ENCODE measurements at places on chromosomes 3 and 15.

DNA sequence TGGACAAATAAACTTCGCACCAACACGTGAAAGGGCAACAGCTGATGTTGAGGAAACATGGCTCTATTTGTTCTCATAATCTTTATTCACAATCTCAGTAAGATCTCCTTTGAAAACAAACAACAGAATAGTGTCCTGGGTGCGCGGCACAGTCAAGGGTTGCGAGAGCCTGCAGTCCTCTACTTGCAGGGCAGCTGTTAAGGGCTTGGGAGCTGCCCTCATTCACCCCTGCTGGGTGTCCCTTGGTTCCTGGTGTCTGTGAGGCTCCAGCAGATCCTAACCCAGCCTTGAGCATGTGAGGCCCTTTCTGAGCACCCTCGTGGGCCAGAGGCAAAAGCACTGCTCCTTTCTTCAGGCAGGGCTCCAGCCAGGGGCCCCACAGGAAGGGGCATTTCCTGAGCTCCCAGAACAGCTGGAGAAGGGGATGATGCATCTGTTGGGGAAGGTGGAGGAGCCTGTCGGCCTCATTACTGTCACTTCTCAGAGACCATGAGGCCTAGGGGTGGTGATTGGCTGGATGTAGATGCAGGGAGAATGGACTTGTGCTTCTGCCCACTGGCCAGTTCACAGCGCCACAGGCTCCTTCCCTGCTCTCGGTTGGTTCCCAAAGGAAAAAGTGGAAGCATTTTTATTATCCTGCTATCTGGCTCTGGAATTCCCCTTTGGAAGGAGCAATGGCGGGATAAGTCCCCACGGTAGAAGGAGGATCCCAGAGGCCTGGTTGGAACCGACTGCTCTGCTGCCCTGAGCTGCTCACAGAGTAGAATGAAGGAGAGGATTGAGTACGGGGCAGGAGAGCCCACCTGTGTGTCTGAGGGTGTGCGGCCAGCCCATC lies 51.9 kb upstream of the KLF13 start:
- DNase-seq = no peak

GRCh38 chr3:65879372-65879771 lies 159.3 kb downstream of the MAGI1 start:
- no peak for DNase-seq

- DNase-seq = no peak
Measured at GRCh38 chr3:86254480-86254879, 736.5 kb downstream of the VGLL3 start.

- DNase-seq = no peak
Measured at GRCh38 chr3:148971401-148972163, 19.8 kb upstream of the GYG1 start.

DNA sequence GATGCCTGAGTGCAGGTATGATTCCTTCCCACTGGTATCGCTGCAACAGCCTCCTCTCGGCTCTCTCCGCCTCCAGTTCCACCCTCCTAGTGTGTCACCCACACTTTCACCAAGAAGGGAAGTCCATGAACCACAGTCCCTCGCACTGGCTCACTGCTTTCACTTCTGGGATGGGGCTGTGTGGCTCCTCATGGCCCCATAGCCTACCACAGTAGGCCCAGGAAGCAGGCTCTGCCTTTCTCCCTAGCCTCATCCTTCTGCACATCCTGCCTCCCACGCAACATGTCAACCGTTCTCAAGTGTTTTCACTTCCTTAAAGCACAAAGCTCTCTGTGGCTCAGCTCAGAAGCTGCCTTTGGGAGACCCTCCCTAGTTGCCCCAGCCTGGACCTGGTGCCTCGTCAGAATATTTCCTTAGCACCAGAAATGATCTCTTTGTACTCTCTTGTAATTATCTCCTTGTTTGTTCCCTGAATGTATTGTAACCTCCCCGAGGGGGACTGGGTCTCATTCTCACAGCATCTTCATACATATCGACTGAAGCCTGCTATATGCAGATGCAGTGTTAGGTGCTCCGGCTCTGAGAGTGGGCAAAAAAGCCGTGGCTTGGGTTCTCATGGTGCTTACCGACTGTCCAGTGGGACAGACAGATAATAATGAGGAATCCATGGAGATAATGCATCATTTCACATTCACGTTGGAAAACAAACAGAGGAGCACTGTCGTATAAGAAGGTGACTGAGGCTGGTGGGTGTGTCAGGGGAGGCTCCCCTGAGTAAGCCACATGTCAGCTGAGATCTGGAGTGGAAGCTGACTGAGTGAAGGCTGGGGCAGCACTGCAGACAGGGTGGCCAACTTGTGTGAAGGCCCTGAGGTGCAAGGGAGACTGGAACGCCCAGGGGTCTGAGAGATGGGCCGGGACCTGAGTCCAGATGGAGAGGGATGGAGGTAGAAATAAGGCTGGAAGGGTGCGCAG lies 107.1 kb downstream of the DGKG start:
- DNase-seq = no peak

- DNase-seq = no peak
Measured at GRCh38 chr3:150169330-150169940, 198.7 kb upstream of the PFN2 start.

DNA sequence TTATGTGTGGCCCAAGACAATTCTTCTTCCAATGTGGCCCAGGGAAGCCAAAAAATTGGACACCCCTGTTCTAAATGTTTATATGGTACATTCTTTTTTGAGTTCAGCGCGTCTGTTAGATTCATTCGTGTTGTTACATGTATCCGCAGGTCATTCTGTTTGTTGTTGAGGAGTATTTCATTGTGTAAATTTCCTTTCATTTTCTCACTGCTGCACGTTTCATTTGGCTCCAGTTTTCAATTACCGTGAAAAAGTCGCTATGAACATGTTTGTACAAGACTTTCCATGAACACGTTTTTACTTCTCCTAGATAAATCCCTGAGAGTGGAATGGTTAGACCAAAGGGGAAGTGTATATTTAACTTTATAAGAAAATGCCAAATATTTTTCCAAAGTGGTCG lies 7.5 kb upstream of the OPA1 start:
- no peak for DNase-seq

GRCh38 chr3:112375117-112375516 lies 42.2 kb downstream of the CD200 start:
- no peak for DNase-seq

DNA sequence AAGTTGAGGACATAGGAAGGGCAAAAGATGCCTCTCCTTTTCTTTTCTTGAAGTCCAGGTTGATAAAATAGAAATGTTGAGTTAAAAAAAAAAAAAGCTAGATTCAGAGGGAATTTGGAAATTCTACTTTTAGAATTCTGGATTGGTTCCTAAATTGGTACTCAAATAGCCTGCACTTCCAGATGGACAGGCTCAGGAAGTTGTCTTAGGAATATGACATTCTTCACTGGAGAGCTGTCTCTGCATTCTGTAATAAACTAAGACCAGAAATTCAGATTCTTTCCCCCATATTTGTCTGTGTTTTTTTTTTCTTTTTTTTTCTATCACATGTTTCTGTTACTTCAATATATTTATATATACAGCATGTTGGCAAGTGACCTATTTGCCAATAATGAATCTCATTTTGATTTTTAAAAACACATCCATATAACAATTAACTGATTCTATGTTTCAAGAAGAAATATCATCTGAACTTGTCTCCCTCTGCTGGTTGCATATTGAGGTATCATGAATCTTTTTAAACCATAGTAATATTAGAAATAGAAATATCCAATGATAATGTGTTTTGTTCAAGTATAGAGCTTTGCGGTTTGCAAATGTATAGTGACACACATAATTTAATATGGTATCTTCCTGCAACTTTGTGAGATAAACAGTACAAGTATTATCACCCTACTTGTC lies 8.5 kb upstream of the LSAMP start:
- no peak for DNase-seq

DNA sequence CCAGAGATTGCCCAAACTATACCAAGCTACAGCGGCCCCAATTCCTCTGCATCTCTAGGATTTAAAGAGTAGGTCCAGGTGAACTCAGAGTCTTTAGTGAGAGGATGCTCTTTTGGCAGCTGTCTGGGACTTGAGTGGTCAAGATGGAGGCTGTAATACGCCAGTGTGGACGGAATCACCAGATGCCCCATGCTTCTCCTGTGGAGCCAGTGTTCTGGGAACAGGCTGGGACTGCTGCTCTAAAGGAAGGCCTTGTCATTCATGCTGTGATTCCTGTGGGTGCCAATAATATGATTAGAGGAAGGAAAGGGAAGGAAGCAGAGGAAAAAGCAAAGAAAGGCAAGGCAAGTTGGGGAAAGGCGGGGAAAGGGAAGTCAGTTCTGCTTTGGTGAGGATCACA lies 17.4 kb upstream of the NOX5 start:
- no peak for DNase-seq

- peak; percentile 80 for DNase-seq
Measured at GRCh38 chr15:88894819-88895767, at the start of gene HAPLN3. Gene HAPLN3 (minus strand): TSS chr15:88895544. CDS start chr15:88887298, 8,246 bp downstream.

DNA sequence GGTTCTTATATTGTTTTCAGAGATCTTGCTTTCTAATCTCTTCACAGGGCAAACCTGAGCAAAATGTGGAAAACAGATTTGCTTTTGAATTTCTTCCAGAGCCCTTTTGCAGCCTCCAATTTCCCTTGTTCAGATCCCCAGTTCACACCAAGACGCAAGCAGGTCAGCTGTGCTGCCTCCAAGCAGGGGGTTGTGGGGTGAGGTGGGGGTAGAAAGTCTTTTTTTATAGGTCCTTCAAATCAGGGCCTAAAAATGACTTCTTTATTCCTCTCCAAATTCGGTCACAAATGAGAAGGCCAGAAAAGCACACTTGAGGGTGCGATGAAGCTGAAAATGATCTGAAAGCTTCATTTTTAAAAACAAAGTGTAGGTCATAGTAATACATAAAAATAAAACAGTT lies 26.3 kb upstream of the AVEN start:
- DNase-seq = no peak

GRCh38 chr3:14175383-14176037 lies 2.9 kb downstream of the XPC start:
- peak; percentile 13 for DNase-seq

DNA sequence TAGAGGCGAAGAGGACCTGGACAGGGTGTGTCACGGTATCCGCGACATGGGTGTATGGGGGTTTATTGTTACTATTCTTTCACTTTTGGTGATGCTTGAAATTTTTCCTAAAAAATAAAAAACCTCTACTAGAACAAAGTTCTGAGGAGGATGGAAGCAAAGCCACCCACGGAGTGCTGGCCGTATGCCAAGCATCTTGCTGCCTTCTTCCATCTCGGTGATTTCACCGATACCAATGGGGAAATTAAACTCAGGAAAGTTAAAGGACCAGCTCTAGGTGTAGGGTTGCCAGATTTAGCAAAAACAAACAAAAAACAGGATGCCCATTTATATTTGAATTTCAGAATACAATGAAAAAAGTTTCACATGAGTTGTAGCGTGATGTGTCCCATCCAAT lies 33.9 kb downstream of the SMAD6 start:
- DNase-seq = no peak

GRCh38 chr3:171058873-171059603 lies 32.5 kb upstream of the SLC2A2 start:
- no peak for DNase-seq

DNA sequence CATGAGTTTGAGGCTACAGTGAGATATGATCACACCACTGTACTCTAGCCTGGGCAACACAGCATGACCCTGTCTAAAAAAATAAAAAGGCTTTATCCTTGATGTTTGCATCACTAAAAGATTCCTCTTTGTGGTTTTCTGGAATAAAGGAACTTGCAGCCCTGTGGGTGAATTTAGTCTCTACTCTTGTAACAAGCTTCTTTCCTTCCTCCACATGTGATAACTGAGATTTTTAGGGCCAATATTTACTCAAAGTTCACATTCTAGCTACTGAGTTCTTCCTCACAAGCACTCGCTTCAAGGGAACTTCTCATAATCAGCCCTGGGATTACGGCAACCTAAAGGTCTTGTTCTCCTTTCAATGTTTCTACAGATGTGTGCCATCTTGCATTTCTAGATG lies 24.6 kb downstream of the COMMD2 start:
- DNase-seq = no peak

- DNase-seq = no peak
Measured at GRCh38 chr3:24525022-24525421, 30.4 kb upstream of the THRB start.

DNA sequence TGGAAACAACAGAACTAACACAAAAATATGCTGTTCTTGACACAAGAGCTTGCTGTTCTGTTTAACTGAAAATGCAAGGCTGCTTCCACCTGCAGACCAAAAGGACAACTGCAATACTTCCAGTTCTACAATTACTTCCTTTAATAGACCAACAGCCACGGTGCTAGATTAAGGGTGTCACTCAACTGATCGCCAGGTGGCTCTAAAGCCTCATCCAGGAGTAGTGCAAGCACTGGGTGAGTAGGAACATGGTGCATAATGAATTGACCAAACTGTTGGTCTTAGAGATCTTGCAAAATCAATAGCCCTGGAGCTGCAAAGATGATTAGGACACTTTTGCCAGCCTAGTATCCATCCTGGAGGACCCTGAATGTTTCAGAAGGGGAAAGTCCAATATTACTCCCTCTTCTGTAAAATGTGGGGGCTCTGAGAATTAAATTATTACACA lies 3.6 kb upstream of the CLDN16 start:
- peak; percentile 27 for DNase-seq
